Neural crest cell (in vitro differentiated cells): ENCODE measurements at places on chromosomes 4 and X.

- H3K4me3 ChIP-seq: no peak overlapping the region
- H3K4me1 ChIP-seq: peaks cover 15% of the 10 kb centered on the region
- no peak for DNase-seq
- H3K36me3 ChIP-seq: no peaks in the 10 kb centered on the region
- no peak overlapping the region for H3K27ac ChIP-seq
- no peaks in the 10 kb centered on the region for H3K27me3 ChIP-seq
Observed at GRCh38 chr4:25814301-25815136, 48.3 kb downstream of the SEL1L3 start.

DNA sequence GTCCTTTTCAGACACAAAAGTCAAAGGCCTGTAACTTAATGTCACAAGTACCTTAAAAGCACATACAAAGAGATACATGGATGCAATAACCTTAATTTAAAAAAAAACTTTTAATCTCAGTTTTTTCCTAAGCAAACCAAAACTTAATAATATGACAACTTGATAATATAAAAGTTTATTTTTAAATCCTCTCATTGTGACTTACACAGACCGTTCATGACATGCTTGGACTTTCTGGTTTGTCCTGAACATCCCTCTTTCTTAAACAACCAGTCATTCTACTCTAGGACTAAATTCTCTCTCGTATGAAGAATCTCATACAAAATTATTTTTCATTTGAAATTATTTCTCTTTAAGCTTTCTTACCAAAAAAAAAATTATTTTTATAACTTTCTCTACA is 43.1 kb upstream of the CYP2U1 start:
- H3K27me3 ChIP-seq: no peaks in the 10 kb centered on the region
- no peak overlapping the region for H3K4me3 ChIP-seq
- H3K36me3 ChIP-seq: peaks cover 8% of the 10 kb centered on the region
- H3K4me1 ChIP-seq: no peaks in the 10 kb centered on the region
- peak; percentile 5 for DNase-seq

GRCh38 chr4:45349859-45350258 is 623.5 kb upstream of the GNPDA2 start:
- no peaks in the 10 kb centered on the region for H3K4me1 ChIP-seq
- H3K4me3 ChIP-seq: no peak overlapping the region
- no peak for DNase-seq
- no peaks in the 10 kb centered on the region for H3K27me3 ChIP-seq
- no peaks in the 10 kb centered on the region for H3K36me3 ChIP-seq

GRCh38 chrX:43741843-43742573 is 85.9 kb downstream of the MAOA start:
- H3K4me1 ChIP-seq: no peaks in the 10 kb centered on the region
- no peak overlapping the region for H3K4me3 ChIP-seq
- no peak for DNase-seq
- H3K27ac ChIP-seq: no peak overlapping the region
- no peaks in the 10 kb centered on the region for H3K27me3 ChIP-seq
- H3K36me3 ChIP-seq: no peaks in the 10 kb centered on the region
